ENCODE measurements at places on chromosomes 3 and 15.
A peak's percentile ranks its signal among the peaks of the same experiment; 100 is the strongest.

DNA sequence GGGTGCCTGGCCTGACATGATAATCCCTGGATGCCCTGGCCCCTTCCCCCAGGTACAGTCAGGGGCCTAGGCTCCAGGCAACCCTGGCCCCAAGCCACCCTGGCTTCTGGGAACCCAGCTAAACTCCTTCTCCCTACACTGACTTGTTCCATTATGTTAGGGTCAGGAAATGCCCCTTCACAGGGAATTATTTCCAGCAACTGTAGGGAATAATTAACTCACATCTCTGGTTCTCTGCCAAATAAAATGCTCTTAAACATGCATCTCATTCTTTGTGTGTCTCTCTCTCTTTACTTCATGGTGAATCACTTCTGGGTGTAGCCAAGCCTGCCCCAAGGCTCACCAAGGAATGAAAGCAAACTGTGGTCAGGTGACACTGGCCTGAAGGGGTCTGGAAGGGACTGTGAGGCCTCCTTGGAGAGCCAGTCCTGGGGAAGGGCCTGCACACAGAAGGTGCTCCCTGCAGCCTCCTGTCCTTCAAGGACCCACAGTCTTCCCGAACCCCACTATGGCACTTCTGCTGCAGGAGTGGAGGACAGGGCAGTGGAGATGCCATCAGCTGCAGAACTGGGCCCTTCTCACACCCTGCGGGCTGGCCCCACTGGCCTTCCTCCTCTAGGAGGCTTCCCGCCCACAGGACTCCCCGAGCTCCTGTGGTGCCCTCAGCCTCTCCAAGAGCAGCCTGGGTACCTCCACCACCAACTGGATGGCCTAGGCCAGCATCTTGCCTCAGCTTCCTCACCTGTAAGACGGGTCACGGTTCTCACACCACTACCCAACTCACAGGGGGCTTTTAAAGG is 17.6 kb downstream of the TKT start:
- DNase-seq, result peak; percentile 84

DNA sequence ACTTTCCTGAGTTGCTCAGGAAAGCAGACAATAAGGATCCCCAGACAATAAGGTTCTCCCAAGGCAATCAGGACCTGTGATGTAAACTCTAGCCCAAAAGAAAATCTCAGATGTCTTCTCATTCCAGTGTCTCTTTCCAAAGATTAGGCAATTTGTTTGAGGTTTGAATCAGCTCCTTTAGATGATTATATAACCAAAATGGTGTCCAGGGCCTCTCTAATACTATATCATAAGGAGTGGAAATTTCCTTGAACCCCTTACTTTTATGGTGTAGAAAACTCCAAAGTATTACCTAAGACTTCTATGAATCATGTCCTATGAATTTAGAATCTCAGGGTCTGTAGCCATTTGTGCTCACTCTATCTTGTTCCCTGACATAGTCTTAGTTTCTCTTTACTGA is 65.9 kb downstream of the GPR176 start:
- DNase-seq, result no peak

GRCh38 chr3:148697306-148698189 is at the start of gene AGTR1:
TSS of gene AGTR1 (plus strand) at chr3:148697903. CDS start at chr3:148741036, 43,133 bp downstream.
- no peak for DNase-seq

DNA sequence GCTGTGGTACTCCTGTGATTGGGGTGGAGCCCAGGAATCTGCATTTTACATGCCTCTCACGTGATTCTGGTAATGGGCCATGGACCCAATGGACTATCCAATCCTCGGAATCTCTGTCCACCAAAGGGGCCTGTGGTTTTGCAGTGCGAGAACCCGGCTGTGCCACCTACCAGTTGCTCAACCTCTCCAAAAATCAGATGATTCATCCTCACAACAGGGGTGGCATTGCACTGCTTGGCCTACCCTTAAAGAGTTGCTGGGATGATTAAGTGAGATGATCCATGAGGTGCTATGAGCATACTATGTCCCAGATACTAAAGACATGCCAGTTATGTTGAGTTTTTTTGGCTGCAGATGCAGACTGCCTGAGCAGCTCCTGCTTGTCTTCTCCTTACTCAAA is 5.1 kb downstream of the ANP32A start:
- DNase-seq, result no peak

DNA sequence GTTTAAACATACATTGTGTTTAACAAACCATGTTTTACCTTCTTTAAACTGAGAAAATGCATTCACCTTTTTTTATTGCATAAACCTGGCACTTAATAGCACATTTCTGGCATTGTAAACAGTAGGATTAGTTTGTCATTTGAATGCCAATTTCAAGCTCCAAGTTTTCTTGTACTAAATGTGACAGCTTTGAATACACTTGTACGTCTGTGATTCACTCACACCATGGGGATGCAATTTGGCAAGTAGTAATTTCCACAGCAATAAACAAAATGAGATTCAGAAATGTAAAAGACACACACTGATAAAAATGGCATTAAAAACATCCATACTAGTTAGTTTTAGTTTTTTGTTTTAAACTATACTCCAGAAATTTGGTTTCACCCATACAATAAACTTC is 598.9 kb downstream of the SI start:
- DNase-seq, result no peak

GRCh38 chr3:179943117-179943880 is 93.4 kb downstream of the PEX5L start:
- DNase-seq, result no peak

DNA sequence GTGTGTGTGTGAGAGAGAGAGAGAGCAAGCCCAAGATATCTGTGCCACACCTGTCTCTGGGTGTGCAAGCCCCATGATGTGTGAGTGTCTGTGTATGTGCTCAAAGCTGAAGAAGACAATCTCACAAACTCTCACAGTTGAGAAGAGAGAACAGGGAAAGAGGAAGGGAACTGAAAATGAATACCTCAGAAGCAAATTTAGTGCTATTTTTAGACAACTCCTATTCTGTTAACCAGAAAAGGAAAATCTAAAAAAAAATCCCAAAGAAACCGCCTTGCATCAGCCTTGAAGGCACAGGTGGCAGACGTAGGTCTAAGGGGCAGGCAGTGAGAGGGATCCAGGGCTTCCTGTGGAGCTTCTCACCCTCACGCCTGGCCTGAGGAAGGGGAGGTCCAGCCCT is 47.8 kb downstream of the ATP2B2 start:
- DNase-seq, result no peak

- no peak for DNase-seq
Measured at GRCh38 chr3:53501178-53501577, 6.8 kb downstream of the CACNA1D start.

DNA sequence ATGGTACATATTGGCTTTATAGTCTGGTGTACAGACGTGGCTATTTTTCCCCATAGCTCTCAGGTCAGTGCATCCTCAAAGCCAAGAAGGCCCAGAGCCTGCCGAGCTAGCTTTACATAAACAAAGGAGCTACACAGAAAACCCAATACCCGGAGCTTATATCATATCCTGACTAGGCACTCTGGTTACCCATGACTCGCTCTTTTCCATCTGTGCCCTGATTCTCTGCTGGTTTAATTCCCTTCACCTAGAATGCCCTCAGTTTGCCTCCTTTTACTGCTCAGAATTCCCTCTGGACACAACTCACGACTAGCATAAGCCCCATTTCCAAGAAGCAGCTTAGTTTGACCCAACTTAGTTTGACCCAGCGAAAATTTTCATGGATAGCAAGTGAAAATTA is 110.8 kb downstream of the TIGIT start:
- DNase-seq, result no peak

Measured in GM04504 (cell line).